ENCODE measurements at places on chromosomes 3 and 15. TPM values are rescaled to one million over a fixed set of nuclear protein-coding genes. Genes with fewer than 3 reads are reported as not detected.
A peak's percentile ranks its signal among the peaks of the same experiment; 100 is the strongest.

IL16 gene
- 114 TPM for total RNA-seq

MYO5C gene
- total RNA-seq: 0.82 TPM

TMEM44 gene
- 2.1 TPM for total RNA-seq

POLR2M gene
- 109 TPM for total RNA-seq

ISL2 gene
- total RNA-seq: not detected

BFSP2 gene
- not detected for total RNA-seq

DNA sequence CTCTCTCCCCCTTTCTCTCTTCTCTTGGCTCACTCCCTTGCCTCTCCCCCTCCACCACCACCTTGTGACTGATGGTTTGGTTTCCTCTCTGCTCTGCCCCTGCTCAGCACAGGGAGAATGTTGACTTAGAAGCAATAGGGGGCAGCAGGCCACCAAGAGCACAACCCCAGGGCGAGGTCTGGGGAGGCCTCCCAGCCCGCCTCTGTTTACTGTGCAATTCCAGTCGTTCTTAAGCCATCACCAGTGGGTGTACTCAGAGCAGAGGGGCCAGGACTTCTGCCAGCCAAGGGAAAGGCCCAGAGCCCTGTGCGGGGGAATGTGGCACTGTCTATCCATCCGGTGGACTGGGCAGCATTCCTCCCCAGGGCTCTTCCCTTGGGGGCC lies 5.7 kb upstream of the APEH start:
- DNase-seq: no peak

DNA sequence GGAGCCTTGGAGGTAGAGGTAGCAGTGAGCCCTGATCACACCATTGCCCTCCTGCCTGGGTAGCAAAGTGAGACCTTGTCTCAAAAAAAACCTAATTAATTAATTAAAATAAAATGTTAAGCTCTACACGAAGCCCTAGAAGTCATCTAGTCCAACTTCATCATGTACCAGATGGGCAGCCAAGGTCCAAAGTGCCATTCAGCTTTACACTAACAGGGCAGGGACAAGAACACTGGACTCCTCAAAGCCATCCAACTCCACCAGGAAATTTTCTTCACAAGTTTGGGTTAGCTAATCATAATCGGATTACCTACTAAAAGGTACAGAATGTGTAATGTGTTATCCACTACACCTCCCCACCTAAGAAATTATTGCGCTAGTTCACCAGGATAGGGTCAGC lies 48.8 kb downstream of the WWTR1 start:
- no peak for DNase-seq

DNA sequence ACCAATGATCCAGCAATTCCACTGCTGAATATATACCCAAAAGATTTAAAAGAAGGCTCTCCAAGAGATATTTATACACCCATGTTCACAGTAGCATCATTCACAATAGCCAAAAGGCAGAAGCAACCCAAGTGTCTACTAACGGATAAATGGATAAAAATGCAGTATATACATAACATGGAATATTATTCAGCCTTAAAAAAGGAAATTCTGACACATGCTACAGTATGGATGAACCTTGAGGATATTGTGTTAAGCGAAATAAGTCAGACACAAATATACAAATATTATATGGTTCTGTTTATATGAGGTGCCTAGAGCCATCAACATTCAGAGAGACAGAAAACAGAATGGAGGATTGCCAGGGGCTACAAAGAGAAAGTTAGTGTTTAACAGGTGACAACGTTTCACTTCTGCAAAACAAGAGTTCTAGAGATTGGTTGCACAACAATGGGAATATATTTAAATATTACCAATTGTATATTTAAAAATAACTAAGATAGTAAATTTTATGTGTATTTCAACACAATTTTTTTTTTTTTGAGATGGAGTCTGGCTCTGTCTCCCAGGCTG lies 69.4 kb downstream of the STAG1 start:
- no peak for DNase-seq

DNA sequence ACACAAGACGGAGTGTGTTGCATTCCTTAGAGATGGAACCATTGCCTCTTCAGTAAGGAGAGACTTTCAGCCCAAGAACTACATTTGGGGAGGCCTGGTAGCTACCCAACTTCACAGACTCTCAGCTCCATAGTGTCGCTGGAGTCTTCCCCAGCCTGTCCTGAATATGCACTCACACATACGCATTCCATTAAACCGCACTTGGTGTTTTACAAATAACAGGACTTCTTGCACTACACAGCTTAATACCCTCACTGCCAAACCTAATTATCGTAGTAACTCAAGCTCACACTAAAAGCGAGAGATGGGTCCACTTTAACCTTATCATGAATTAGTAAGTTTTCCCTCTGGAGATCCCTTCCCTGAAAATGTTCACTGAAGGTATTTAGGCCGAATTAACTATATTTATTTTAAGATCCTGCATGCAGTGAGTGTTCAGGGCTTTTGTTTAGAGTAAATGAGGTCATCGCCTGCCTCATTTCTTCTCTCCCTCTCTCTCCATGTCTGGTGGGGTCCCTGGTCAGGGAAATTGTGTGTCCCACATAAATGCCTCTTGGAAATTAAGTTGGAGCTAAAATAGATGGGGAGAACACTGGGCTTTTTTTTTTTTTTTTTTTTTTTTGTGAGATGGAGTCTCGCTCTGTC lies 171.9 kb downstream of the FAM43A start:
- DNase-seq: no peak

DNA sequence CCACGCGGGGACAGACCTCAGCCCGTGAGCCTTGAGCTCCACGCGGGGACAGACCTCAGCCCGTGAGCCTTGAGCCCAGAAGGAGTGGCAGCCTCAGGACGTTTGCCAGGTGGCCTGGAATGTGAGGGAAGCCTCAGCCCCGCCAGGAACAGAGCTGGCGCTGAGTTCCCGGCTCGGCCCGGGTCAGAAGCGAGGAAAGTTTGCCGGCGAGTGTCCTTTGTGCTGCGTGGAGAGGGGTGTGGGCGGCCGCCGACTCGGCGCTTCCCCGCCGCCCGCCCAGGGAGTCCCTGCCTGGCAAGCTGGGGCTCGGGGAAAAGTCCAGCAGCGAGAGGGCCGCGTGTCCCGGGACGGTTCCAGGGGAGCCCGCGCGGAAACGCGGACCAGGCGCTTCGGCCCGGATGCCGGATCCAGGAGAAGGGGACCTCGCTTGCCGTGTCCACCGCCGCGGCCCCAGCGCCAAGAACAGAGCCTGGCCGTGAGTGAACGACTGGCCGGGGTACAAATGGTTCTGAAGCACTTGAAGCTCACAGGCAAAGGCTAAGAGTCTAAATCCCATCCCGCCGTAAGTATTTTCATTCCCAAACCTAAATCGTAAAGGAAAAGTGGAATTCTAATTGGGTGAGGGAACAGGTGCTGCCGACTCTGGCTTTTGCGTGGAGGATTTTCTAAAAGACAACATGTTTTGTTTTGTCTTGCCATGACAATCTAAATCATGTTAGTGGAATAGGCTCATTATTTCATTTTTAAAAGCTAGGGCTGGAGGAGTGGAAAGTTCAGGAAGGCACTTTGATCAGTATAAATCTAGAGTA lies 1.7 kb downstream of the LRRN1 start:
- DNase-seq: no peak

DNA sequence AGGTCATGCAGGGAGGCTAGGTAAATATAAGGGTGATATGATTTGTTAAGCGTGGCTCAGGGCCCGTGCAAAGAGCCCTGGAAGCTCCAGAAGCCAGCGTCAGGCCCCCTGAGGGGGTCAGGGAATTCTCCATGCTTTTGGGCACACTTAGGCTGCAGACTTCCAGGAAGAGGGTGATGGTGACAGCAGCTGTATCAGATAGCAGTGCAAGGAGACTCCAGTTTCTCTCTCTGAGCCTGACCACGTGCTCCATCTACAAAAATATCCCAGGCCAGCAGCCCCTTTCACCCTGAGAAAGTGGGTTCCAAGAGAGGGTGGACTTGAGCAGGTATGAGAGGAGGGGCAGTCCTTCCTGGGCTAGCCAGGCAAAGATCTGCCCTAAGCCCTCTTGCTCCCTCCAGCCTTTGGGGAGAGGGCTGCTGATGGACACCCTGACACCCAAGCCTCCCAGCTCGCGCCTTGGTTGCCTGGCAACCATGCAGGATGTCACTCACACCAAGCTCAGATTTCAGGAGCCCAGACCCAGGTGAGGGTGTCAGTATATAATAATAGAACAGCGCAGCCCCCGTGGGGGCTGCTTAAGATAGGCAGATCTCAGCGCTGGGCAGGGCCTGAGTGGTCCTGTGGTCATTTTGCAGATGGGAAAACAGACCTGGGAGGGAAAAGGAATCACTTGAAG lies 35.8 kb downstream of the ATP2B2 start:
- no peak for DNase-seq

DNA sequence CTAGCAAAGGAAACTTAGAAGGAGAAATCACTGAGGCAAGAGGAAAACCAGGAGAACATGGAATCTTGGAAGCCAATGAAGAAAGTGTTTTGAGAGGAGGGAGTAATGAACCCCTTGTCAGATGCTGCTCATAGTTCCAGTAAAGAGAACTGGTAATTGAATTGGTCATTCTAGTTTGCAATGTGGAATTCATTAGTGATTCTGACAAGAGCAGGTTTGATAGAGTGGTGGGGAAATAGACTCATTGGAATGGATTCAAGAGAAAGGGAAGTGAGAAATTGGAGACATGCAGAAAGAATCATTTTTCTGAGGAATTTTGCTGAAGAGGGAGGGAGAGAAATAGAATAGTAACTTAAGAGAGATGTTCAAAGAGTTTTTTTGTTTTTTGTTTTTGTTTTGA lies 21.0 kb downstream of the GLCE start:
- no peak for DNase-seq

- no peak for DNase-seq
Observed at GRCh38 chr3:155525324-155525833, 219.5 kb downstream of the PLCH1 start.

- no peak for DNase-seq
Observed at GRCh38 chr3:143283432-143284128, 164.0 kb downstream of the CHST2 start.

GRCh38 chr3:30440880-30441279 lies 165.5 kb upstream of the TGFBR2 start:
- DNase-seq: no peak

DNA sequence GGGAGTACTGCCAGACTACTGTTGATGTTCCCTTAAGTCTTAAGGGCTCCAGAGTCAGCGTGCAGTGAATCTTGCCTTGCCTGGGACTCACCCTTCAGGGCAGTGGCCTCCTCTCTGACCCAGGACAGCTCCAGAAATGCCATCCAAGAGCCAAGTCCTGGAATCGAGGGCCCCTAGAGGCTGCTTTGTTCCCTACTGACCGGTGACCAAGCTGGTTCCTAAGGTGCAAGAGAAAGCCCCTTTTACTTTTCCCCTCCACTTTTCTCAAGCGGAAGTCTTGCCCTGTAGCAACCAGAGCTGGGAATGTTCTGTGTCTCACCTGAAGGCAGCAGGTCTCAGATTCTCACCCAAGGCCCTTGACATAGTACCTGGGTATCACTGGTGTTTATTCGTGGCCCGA lies 238.0 kb downstream of the DOCK3 start:
- DNase-seq: no peak

DNA sequence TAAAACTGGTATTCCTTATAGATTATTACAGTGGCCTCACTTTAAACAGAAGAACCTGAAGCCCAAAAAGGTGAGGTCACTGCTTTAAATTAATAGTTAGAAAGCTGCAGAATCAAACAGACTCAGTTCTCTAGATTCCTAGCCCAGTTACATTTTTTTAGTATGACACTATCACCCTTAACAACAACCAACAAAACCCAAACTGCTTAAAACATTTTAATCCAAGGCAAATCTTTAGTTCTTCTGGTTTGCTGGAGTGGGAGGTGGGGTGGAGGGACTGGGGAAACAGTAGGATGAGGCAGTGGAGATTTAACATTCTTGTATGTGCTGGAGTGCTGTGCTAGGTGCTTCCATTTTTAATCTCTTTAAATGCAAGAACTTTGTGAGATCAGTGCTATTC lies 631.6 kb upstream of the KCNMB2 start:
- DNase-seq: no peak

DNA sequence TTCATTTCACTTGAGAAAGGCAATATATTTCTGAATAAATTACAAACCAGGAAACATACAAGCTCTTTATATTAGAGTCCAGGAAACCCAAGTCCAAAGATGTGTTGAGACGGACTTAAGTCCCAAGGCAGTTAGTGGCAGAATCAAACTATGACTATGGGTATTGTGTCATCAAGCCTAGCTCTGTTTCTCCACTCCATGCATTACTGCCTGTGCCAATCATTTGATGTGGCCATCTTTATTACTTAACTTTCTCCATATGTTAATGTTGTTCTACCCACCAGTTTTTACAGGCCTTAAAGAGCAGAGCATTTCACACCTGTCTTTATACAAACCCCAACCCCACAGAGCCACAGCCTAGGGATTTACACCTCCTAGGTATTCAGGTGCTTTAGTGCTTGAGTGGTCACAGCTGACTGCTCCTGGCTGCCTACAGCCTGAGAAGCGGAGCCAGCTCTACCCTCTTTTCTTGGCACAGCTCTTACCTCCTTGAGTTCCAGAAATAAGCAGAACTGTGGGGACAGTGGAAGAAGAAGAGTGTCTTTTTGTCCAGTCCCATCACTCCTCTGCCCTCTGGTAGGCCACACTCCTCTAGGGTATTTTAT lies 92.1 kb downstream of the DTWD1 start:
- DNase-seq: no peak

DNA sequence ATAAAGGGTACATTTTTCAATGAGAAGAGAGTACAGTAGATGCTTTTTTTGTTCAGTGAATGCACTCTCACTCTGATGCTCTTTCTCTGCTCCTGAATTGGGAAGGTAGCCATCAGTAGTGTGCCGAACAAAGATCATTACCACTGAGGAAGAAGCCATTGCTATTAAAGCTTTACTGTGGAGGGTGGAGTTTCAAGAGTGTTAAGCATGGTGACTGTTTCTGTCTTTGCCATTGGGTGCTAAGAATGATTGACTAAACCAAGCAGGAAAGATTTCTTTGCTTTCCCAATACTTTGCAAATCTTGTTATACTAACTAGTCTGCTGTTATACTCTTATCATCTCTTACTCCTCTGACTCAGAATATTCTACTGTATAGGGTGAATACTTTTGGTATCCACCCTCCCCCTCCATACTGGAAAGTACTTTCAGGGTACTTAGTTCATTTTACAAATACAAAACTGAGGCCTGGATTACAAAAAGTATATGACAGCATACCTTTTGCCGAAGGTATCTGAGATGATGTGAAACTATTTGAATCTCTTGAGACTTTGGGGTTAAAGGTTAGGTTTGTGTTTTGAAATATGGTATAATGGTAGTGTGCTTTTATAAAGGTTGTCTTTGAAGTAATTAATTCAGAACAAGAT lies 1.7 kb downstream of the RAB11A start:
- peak; percentile 33 for DNase-seq

DNA sequence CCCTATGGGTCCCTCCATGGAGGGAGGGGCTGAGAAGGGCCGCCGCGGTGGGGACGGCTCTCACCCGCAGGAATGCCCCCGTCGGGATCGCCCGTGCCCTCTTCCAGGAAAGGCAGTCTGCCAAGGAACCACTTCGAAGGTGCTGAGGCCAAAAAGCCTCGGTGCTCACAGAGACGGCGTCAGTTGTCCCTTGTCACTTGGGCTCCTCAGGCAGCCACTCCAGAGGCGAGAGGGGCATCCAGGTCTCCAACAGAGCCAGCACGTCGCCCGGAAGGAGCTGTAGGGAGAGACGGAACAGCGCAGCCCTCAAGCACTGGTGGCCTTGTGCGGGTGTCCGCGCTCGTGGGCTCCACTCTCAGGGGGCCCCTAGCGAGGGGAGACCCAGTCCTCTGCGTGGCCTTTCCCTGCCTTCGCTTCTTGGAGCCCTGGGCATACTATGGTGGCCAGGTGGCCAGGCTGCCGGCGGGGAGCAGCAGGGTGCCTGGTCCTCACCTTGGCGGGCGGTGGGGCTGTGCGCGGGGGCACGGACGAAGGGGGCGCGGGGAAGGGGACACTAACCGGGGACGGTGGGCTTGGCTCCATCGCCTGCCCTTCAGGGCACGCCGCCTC lies 994 bp downstream of the MESP1 start:
- no peak for DNase-seq

GRCh38 chr15:73335026-73335425 lies 33.7 kb downstream of the HCN4 start:
- no peak for DNase-seq
